Mesendoderm (in vitro differentiated cells): ENCODE measurements at places on chromosomes 4 and X.

DNA sequence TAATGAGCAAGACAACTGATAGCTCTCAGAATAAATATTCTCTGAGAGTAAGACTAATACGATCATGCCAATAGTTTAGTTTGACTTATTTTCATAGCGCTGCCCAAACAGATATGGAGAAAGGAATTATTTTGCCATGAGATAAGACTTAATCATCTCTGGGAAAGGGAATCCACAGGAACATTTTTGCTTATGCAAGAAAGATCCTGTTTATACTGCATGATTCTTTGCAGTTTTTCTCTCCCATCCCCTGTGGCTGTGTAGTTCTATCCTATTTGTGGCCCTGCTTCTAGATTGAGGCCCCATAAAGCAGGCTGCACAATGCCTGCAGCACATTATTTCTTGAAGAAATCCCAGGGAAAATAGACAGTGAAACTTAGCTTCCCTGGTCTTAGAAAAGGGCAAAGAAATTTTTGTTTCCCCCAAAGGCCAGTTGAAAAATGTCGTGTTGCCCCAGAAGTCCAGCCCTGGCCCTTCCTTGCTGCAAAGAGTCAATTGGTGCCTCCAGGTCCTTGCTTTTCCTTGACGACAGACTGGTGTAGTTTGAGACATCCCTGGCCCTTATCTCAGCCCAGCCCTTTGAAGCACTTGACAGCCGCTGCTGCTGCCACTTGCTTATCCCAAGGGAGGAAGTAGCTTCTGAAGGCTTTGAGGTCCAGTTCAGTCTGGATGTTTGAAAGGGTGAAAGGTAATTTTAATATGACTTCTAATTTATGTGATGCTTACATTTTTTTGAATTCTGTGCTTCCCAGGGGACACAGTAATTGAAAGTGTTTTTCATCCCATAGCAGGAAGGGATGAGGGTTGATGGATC lies 45.0 kb upstream of the SH3RF1 start:
- DNase-seq = peak; percentile 64

- DNase-seq = no peak
These were observed 21.2 kb upstream of the SYNPO2 start for GRCh38 chr4:118867311-118868067.

- no peak for DNase-seq
These were observed 243.4 kb downstream of the AR start for GRCh38 chrX:67787196-67787595.

DNA sequence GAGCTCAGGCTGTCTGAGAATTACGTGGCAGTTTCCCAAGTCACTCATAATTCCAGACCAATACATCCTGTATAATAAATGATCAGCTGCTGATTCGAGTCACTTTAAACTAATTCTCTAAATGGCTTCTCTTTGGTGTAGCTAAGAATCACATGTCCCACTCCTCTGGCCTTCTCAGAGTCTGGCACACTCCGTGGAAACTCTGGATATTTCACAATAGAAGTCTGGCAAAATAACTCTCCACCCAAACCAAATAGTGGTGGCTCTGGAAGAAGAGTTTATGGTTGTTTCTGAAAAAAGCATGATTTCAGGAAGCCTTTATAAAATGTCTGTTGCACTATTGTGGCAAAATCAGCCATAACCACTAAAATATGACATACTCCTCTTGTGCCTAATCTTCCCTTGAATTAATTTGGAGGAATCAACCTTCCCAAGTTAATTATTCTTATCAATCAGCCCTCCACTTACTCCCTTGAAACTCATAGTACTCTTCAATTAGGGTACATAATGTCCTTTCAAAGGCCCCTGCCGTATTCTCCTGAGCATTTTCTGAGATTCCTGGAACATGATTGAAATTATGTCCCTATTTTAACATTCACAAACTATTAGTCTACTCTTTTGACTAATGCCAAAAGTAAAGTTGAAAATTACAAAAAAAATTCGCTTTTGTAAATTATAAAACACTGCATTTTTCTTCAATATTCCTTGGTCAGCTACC lies 991.6 kb downstream of the FAT4 start:
- DNase-seq = no peak

DNA sequence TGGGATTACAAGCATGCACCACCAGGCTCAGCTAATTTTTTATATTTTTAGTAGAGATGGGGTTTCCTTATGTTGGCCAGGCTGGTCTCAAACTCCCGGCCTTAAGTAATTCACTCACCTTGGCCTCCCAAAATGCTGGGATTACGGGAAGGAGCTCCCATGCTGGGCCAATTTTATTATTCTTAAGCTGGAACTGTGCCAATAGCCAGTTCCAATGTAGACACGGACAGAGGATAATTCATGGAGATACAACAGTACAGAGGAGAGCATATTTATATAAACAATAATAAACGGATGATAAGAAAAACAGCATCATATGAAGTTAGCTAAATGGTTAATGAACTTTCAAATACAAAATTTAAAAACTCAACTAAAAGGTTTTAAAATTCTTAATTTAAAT lies 87.8 kb downstream of the PPA2 start:
- DNase-seq = no peak

GRCh38 chrX:111071542-111072277 lies 24.3 kb upstream of the PAK3 start:
- DNase-seq = no peak

DNA sequence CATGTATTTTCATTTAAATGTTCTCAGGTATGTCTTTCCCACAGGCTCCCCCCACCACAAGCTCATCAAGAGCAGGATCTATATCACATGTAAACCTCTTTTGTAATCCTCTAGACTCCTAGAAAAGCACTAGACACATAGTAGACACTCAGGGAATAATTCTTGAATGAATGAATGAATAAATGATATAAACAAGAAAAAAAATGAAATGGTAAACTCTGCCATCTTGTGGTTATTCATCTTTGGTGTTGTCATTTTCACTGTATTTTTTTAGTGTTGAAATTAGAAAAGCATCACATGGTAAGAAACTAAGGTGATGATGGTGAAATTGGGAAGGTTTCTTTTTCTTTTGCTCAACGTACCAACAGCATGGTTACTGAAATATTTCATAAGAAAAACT lies 34.2 kb upstream of the C1GALT1C1 start:
- DNase-seq = peak; percentile 11

- no peak for DNase-seq
These were observed 29.0 kb downstream of the SGMS2 start for GRCh38 chr4:107853444-107854355.

- no peak for DNase-seq
These were observed 158.3 kb downstream of the PALLD start for GRCh38 chr4:168655182-168655581.

- peak; percentile 91 for DNase-seq
These were observed 223.0 kb downstream of the COX18 start for GRCh38 chr4:72846280-72847111.

DNA sequence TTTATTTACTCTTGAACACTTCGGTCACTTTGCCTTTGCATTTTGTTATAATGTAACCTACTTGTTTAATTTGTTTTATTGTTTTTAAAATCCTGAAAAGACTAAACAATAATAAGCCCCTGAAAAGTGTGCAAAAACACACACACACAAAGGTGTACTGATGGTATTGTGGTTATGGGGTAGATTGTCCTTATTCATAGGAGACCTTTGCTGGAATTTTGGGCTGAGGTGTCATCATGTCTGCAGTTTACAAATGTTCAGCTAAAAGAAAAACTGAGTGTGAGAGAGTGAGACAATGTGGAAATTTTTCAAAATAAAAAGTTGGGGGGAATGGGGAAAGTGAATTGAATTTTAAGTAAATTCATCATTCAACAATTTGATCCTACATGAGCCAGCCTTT lies 174.9 kb downstream of the QDPR start:
- no peak for DNase-seq

DNA sequence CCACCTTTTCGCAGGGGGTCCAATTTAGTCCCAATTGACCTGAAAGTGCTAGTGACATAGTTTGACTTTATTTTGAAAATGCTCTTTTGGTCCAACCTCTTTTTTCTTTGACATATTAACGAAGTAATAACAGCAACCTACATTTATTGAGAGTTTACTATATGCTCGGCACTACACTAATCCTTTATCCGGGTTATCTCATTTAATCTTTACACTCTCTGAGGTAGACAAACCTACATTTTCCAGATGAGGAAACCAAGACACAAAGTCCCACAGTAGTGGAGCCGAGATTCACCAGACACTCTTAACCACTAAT lies 307 bp upstream of the ATRX start:
- DNase-seq = no peak

DNA sequence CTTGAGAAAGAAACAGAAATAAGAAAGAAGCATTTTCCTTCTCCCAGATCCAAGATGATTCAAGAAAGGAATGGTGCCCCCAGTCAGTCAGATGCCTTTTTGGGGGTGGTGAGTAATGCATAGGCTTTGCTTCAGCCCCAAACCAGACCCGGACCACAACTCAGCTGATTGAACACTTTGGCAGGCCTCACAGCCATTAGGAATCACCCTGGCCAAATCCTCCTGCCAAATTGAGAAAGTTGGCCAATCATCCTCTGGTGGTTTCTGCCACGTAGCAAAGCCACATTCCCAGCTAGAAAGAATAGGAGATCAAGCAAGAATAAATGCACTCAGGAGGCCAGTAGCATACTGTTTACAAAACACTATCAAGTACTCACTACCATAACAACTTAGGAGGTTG lies 33.7 kb downstream of the FRMD7 start:
- no peak for DNase-seq

GRCh38 chrX:136353526-136354093 lies 52.8 kb downstream of the ADGRG4 start:
- DNase-seq = no peak

DNA sequence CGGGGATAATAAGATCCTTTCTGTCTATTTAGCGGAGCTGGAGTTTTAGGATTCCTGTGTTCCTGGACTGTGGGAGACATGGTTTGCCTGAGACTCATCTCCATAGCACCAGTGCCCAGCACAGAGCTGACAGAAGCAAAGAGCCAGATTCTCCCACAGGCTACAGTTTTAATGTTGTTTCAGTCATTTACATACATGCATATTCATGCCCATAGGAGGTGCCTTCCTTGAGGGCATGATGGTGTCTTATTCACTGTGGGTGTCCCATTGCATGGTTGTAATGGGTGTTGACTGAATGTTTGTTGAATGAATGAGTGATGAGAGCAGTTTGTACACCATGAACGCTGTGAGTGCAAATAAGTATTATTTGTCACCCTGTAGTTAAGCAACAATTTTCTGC lies 260.6 kb downstream of the EVC2 start:
- DNase-seq = no peak

DNA sequence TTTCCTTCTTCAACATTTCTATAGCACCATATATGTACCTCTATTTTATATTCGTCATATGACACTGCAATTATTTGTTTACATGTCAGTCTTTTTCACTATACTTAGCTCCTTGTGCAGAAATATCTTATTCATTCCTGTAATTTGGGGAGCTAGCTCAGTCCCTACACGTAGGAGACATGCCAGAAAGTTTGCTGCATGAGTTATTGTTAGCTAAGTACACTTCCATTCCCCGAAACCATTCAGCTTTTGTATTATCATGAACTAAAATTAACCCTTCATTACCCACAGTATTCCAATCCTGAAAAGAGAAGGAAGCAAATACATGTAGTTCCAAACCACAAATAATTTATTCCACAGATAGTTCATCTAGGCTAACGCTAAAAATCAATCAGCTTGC lies 10.2 kb downstream of the CBR4 start:
- DNase-seq = no peak

- DNase-seq = no peak
These were observed 512.3 kb downstream of the FAT4 start for GRCh38 chr4:125826801-125827695.

GRCh38 chr4:124433500-124433899 lies 279.0 kb downstream of the ANKRD50 start:
- no peak for DNase-seq

DNA sequence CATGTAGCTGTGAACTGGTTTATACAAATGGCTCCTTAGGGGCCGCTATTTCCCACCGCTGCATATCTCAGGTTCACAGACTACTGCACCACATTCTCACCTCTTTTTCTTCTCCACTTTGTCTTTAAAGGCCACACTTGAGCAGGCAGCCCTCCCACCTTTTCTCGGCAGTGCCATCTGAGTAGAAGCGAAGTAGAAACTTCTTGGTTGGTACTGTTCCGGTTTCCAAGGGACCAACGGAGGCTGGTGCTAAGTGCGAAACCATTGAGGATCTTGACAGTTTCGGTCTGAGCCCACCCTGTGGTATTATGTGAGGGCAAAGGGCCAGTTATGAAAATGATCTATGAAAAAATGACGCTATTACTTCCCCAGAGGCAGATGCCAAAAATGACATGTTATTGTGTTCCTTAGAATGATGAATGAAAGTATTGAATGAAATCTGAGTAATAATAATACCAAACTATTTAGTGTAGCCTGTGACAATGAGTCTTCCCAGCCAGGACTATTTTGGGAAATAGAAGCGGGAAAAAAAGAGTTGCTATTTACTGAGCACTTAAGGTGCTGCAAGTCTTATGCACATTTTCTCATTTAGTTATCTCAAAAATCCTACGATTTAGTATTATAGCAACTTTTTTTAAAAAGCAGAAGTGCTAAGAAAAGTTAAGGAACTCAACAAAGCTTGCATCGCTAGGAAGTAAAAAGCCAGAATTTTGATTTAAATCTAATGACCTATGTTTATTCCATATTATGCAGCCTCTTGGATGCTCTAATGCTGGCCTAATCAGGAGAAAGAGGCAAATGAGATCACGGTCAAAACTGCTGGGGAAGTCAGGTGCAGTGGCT lies 29.6 kb upstream of the CHRNA9 start:
- DNase-seq = no peak

DNA sequence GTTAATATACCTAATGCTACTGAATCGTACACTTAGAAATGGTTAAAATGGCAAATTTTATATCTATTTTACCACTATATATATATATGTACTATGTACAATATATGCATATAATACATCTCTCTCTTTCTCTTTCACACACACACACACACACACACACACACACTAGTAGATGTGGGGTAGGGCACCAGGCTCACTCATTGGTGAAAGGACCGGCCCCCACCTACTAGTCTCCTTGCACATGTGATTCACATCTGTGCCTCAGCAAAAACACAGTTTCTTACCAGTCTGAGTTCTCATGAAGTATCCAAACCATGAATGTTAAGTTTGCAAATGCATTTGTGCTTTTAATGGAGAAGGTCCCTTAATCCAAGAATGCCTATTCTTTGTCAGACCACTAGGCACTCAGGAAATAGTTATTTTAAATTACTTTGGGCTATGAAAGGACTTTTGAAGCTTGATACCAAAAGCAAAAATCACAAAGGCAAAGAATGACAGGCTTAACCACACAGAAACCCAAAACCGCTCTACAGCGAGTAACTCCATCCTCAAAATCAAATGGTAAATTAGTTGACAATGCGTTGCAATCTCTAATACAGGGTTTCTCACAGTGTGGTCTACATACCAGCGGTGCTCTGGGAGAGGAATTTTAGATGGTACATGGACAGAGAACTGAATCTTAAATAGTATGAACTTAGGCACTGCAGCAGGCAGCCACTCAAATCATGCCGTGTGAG lies 5.8 kb downstream of the TSC22D3 start:
- no peak for DNase-seq

GRCh38 chr4:70288651-70289050 lies 46.1 kb upstream of the CABS1 start:
- DNase-seq = no peak

- no peak for DNase-seq
These were observed 9.3 kb downstream of the NKX1-1 start for GRCh38 chr4:1396806-1397455.
